ENCODE measurements at places on chromosomes 4 and X.
A peak's percentile ranks its signal among the peaks of the same experiment; 100 is the strongest.

DNA sequence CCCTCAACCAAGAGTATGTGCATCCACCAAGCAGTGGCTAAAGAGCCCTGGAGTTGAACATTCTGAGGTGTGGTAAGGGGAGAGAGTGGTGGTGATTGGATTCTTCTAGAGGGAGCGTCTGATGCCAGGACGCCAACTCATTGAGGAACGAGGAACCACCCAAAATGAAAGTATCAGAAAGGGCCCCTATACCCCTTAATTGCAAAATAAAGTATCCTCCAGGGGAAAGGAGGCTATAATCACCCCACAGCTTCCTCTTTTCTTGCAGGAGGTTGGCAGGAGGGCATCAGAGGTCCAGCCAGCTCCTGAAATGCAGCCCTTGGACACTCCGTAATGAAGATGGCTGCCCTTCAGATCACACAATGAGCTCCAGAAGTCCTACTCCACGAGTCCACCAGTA is 5.3 kb upstream of the KIAA1210 start:
- peak; percentile 2 for DNase-seq

DNA sequence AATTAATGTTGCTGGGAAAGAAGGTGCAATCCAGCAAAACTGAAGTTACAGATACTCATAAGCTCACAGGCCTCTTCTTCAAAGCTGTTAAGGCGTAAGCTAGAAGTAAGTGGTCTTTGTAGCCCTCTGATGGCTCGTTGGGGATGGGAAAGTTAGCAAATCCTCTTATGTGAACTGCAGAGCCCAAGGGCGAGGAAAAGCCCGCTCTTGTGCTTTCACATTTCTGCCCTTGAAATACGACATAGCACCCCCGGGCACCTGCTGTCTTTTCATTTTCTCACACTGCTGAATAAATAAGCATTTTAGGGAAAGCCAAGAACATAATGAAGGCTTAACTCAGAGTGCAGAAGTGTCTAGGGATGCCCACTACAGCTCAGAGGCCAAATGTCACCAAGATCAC is 73.1 kb upstream of the SORBS2 start:
- DNase-seq, result no peak

GRCh38 chrX:153973127-153974002 is 811 bp downstream of the TMEM187 start:
- no peak for DNase-seq

DNA sequence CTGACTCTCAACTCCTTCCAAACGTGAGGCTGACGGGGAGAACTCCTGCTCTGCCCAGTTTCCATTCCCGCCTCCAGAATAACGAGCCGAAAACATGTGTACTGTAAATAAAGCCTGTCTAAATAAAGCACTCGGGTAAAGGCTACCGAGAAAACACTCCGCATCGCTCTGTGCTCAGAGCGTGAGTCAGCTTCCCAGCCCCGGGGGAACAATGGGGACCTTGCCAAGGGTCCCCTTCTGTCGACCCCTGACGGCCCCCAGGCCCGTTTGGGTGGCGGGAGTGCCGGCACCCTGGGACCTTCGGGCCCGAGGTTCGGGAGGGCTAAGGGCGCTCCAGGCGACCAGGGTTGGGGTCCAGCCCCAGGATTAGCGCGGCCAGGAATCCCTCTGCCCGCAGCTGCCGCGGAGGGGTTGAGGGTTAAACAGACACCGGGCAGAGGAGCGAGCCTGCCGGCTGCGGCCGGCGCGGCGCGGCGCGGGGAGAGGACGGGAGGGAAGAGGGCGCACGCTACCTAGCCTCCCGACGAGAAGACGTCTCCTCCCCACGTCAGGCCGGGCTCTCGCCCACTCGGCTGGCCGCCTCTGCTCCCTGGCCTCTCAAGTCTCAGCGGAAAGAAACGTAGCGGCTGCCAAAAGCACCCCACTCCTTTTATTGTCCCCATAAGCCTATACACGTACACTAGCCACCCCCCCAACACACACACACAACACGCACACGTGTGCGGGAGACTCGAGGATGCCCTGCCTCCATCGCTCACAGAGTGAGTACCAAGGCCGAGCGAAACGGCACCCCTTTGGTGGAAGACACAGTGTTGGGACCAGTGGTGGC is 85.5 kb downstream of the BCOR start:
- DNase-seq, result no peak

DNA sequence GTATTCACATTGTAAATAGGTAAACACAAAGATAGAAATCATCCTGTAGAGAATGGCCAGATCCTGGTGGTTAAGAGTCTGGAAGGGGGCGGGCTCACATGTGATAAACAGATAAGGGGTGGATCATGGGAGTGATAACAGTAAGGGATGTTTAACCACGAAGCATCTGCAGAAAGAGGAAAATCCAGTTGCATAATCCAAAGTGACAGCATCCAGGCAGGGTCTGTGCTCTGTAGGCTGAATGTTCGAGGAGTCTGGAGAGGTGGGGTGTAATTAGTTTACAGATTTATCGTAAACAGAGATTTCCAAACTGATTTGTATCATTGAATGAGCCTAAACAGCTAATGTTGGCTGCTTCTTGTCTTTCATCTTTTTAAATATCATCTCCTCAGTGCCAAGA is 1009.8 kb upstream of the SLIT2 start:
- DNase-seq, result no peak

- DNase-seq, result no peak
Observed at GRCh38 chr4:182197611-182198010, 45.6 kb upstream of the TENM3 start.

- DNase-seq, result no peak
Observed at GRCh38 chrX:25527156-25527555, 511.4 kb upstream of the ARX start.

- DNase-seq, result no peak
Observed at GRCh38 chrX:155326610-155327009, 7.8 kb downstream of the CLIC2 start.

DNA sequence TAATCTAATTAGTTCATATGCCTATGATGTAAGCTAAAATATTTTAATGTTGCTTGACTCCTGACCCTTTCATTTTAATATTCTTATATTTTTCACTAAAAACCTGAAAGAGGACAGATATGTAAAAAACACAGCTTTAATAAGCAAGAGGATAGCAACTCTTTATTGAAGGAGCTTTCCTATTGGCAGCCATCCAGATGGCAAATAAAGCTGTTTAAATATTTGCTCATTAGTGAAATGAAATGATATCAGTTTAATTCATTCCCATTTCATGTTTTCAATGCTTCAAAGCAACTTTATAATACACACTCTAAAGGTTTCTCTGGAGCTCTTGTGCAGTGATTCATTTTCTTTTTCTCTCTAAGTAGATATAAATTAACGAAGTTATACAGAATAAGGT is 473.4 kb downstream of the PCDH7 start:
- no peak for DNase-seq

DNA sequence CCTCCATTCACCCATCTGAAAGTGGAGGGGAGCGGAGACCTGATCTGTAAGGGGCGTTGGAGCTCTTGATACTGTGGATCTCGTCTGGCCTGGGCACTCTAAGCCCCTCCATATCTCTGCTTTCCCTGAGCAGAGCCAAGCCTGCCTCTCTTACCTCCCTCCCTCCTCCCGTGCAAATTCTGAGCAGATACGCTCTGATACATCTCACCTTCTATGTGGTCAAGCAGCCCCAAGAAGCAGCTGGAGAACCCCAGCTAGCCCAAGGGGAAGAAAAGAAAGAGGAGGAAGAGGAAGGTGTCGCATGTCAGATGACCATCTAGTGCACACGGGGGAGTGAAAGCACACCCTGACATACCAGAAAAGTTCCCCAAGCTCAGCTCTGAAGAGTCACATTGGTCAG is 1.9 kb upstream of the DGAT2L6 start:
- no peak for DNase-seq

DNA sequence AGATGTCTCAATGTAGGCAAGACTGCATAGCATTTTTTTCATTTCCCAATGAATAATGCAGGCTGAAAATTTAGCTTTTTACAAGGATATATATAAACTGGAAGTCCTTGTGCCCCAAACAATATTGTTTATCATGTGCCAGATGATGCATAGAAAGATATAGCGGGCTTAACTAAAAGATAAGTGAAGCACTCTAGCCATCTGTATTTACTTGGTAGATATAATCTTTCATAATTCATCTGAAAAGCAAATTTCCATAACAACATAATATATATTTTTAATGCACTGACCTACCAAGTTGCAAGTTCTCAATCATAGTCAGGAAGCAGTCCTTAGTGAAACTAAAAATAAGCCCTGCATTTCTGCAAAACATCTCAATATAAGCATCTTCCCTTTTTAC is 653.3 kb downstream of the NLGN4X start:
- DNase-seq, result no peak

DNA sequence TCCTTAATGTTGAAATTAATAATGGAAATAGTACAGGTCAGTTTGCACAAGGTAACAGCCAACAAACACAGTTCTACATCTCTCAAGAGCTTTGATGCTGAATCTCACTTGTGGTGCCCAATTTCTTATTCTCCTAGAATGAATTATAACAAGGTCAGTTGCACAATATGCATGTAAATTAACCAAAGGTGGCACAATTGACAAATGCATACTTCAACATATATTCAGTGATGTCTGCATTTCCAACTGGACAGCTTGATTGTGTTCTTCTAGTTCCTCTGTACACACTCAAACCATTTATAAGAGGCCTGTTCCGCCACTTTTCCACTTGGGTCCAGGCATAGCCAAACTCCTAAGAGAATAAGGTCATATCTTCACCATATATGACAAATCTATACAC is 210.3 kb upstream of the EPHA5 start:
- peak; percentile 2 for DNase-seq

GRCh38 chr4:39043058-39043860 is 11.1 kb upstream of the TMEM156 start:
- no peak for DNase-seq

DNA sequence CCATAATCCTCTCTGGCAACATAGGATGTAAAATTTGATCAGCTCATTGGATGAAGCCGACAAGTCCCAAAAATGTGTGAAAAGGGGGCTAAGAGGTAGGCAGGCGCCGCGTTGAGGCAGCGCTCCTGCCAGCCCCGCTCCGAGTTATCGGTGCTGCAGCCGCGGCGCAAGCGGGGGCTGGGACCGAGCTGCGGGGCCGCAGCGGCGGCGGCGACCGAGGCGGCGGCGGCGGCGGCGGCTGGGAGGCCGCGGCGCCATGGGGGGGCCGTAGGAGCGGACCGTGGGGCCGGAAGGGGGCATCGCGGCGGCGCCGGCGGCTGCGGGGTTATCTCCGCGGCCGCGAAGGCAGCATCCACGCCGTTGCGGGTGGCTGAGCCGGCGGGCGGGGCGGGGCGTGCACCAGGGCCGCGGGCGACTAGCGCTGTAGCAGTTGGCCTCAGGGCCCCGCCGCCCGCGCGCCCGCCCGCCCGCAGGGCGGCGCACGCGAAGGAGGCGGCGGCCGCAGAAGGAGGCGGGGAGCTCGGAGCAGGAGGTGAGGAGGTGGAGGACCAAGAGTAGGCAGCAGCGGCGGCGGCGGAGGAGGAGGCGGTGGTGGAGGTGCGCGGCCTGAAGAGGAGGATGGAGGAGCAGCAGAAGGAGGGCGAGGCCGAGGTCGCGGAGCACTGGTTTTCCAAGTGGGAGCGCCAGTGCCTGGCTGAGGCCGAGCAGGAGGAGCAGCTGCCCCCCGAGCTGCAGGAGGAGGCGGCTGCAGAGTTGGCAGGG is 126.0 kb upstream of the CXorf66 start:
- peak; percentile 12 for DNase-seq

DNA sequence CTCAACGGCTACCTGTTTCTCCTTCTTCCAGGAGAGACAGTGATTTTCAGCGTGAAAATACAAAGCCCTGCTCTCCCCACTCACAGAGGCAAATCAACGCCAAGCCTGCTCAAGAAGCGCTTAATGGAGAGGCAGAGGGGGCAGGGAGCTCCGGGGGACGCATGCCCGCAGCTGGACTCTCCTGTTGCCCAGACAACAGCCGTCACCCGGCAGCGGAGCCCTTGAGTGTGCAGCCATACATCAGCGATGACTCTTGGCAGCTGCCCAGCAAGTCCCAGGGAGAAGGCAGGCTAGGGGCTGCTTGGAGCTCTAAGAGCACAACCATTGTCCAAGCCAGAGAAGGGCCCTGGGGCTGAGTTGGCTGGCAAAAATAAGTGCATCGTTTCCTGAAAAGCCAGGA is 71.0 kb upstream of the AFAP1 start:
- DNase-seq, result no peak

DNA sequence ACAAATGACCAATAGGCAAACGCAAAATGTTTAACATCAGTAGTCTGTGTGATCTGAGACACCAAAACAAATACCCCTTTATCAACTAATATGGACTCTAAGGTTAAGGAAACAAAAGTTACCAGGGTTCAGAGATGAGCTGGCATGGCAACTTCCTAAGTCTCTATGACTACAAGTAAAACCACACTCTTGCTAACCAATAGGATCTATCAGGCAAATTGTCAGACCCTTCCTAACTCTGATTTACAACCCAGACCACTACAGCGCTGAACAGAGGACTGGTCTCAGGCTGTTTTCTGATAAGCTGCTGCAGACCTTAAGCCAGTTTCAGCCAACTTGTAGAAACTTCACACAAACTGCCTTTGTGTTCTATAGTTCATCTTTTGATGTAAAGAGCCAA is 608.0 kb downstream of the TLL1 start:
- DNase-seq, result no peak

- no peak for DNase-seq
Observed at GRCh38 chr4:39472396-39472795, 13.5 kb downstream of the LIAS start.

DNA sequence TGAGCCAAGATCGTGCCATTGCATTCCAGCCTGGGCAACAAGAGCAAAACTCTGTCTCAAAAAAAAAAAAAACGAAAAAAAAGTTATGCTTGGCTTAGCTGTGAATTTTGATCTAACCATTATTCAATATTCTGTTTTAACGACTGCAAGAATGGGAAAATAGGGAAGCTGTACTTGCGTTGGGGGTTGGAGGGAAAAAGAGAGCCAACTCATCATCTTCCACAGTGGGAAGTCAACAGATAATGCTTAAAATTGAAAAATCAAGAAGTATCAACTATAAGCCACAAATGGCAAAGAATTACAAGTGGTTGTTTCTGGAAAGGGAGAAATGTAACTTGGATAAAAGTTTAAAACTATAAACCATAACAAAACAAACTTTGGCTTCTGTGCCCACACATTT is 2.9 kb downstream of the TEC start:
- DNase-seq, result no peak

GRCh38 chrX:24030597-24030996 is 3.6 kb upstream of the KLHL15 start:
- DNase-seq, result no peak

DNA sequence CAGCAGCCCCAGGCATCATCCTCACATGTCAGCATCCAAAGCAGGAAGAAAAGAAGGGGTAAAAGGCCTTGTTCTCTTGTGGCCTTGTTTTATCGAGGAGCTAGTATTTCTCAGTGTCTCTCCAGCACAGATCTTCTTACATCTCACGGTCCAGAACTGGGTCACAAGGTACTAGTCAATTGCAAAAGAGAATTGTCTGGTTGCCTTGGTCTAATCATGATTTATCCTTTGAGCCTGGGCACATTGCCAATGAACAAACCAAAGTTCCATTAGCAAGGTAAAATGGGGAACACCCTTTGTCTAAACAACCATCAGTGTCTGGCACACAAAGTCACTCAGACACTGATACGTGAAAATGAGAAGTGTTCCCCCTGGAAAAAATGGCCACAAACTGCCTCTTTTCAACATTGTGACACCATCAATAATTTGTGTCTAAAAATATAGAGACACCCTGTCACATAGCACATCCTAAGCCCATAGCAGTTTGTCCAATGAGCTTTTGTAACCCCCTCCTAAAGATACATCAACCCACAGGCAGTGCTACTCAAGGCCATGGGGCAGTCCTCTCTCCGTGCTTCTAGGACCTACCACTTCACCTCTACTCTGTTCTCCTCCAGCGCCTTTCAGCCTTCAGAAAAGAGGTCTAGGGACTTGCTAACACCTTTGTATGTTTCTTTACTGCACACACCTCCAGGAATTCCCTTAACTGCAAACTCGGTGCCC is 534.4 kb downstream of the MID1IP1 start:
- DNase-seq, result peak; percentile 28

- DNase-seq, result no peak
Observed at GRCh38 chr4:177740563-177740962, 298.3 kb upstream of the AGA start.

Measured in hematopoietic multipotent progenitor cell treated with erythropoietin and hydrocortisone succinate and interleukin-3 and kit ligand, for 6 days (in vitro differentiated cells).